ENCODE measurements at places on chromosomes 5 and 9. TPM values are rescaled to one million over a fixed set of nuclear protein-coding genes. Genes with fewer than 3 reads are reported as not detected.

GRCh38 chr9:81146241-81146640 lies 543.1 kb downstream of the TLE1 start:
- DNase-seq, result no peak

DNA sequence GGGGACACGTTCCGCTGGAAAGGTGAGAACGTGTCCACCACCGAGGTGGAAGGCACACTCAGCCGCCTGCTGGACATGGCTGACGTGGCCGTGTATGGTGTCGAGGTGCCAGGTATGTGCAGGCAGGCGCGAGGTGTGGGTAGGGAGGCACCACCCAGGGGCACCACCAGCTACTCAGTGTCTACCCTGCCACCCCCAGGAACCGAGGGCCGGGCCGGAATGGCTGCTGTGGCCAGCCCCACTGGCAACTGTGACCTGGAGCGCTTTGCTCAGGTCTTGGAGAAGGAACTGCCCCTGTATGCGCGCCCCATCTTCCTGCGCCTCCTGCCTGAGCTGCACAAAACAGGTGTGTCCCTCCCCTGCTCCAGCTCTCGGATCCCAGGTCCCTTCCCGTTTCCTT lies 15.1 kb downstream of the SLC27A4 start:
- DNase-seq, result no peak

GRCh38 chr5:135437796-135438560 lies 9.2 kb downstream of the DCANP1 start:
- peak; percentile 73 for DNase-seq

GRCh38 chr5:142017832-142018427 lies 5.1 kb upstream of the GNPDA1 start:
- no peak for DNase-seq

Gene BTF3
- 809 TPM for total RNA-seq

DNA sequence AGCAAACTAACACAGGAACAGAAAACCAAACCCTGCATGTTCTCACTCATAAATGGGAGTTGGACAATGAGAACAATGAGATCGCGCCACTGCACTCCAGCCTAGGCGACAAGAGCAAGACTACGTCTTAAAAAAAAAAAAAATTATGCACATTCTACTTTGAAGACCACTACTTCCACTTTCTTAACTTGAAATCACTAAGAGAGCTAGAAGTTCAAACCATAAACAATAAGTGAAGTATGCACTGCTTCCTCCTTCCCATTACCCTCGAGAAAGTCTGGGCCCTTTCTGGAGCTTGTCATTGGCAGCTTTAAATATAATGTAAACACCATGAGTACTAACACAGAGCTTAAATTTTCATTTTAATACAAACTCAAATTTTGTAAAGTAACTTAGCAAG lies 94.9 kb downstream of the TLE1 start:
- no peak for DNase-seq

DNA sequence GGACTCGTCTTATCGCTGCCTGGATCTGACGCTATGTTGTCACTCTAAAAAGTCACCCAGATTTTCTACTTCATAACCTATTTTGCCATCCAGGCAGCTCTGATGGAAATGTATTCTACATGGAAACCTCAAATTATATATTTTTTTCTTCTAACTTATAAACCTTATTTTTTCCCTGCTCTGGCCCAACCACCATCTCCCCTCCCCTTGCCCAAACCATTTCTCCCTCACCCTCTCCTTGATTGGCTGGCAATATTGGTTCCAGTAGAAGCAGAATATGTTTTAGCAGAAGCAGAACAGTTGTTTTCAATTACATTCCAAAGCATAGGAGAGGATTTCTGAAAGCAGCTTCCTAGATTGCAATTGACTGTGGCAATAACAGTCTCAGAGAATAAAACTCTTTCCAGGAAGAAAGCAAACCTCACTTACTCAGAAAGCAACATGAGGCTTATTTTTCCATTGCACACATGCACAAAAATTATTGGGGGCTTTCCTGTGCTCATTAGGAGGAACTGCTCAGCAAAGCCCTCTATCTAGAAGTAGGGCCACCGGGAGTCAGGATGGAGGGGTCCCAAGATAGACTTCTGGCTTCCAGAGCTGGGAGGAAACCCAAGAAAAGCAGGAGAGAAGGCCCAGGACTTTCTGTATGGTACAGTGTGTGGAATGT lies 191.8 kb downstream of the ESM1 start:
- DNase-seq, result no peak

GRCh38 chr5:117082977-117083376 lies 508.4 kb upstream of the SEMA6A start:
- DNase-seq, result no peak

Gene PCDHA11
- total RNA-seq, result 0.57 TPM

DNA sequence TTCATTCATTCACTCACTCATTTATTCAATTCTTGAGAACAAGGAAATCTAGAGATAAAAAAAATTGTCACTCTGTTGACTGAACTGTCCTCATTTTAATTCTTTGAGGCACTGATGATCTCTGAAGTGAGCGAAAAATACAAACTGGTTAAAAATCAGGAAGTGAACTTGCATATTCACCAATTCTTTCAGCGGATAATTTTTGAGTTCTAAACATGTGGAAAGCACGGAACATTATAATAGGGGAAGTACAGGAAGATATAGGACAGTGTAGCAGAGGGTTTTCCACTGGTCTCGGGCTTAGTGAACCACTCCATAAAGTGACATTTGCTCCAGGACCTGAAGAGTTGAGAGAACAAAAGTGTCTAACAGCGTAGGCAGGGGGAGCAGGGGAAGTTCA lies 169.5 kb downstream of the TLR4 start:
- DNase-seq, result no peak

DNA sequence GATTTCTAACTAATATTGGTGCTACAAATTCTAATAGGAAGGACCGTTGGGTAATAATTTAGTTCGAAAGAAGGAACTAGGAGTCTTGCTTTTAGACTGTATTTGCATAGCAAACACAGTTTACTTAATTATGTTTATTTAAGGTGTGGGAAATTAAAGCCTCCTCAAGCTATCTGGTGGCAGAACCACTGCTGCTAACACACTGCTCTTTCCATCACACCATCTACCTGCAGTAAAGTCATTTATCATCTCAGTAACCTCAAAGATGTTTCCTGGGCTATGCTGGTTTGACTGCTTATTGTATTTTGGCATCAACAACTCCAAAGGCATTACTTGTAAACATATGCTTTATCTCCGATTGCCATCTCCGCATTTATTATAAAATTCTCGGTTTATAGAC lies 114.3 kb downstream of the DEPDC1B start:
- no peak for DNase-seq

DNA sequence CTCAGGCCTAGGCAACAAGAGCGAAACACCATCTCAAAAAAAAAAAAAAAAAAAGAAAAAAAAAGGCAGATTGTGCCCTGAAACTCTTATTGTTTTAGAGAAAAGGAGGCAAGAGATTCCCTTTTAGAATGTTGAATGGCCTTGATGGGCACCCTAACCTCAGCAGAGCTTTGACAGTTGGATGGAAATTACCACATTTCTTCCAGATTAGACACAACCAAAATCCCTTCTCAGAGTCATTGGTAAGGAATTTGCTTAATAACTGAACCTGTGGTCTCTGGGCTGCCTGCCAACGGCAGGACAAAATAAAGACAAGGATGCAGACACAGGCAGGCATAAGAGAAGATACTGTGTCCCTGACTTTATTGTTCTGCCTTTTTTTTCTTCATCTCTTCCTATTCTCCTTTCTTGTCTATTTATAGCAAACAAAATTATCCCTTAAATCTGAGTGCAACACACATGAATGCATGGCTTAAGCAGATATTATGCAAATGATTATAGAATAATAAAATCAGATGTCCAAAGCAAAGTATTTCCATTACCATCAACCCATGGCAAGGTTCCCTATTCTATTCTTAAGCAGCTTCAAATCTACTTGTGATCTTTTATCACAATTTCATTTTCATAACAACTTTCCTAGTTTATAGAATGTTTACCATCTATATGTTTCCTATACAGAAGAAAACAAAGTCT lies 37.3 kb upstream of the TRIO start:
- no peak for DNase-seq

- no peak for DNase-seq
These were observed 1.1 kb downstream of the FEM1C start for GRCh38 chr5:115543365-115544042.

DNA sequence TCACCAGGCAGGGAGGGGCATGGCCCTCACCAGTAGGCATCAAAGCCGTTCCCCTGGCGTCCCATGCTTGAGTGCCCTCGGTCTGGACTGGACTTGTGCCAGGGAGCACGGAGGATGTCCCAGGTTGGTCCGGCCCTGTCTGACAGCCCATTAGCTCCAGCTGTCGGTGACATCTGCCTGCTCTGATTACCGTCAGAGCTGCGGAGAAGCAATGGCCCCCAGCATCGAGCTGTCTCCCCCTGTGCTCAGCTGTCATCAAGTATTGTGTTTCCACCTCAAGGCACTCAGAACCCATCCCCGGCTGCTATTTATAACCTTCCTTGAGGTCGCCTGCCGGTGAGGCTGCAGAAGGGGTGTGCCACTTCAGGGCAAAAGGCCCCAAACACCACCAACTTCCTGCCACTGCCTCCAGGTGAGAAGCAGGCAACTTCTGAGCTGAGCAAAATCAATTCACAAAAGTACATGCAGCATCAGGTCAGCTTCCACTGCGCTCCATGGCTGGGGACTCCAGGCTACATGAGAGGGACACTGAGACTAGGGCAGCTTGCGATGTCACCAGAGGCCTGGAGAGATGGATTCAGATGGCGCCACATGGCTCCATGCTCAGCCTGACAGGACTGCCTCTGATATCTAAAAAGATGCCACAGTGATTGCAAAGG lies 142.7 kb downstream of the C5orf15 start:
- no peak for DNase-seq

DNA sequence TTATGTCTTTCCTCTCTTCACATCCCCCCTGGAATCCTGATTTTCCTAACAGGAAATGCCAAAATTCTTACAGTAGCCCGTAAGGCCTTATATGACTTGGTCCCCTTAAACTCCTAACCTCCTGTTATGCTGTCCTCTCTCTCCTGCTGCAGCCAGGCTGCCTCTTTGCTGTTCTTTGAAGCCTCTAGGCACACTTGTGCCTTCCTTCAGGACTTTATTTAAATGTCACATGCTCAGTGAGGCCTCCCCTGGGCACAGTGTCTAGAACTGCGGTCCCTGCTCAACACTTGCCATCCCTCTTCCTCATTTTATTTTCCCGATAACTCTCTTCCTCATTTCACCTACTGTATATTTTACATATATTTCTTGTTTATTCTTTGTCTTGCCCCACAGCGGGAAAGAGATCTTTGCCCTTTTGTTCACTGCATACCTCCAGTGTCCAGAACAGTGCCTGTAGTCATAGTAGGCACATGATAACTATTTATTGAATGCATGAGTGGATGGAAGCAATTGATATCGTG lies 5.5 kb upstream of the SHB start:
- DNase-seq, result no peak

GRCh38 chr9:136050701-136051452 lies 44.2 kb downstream of the NACC2 start:
- peak; percentile 58 for DNase-seq

DNA sequence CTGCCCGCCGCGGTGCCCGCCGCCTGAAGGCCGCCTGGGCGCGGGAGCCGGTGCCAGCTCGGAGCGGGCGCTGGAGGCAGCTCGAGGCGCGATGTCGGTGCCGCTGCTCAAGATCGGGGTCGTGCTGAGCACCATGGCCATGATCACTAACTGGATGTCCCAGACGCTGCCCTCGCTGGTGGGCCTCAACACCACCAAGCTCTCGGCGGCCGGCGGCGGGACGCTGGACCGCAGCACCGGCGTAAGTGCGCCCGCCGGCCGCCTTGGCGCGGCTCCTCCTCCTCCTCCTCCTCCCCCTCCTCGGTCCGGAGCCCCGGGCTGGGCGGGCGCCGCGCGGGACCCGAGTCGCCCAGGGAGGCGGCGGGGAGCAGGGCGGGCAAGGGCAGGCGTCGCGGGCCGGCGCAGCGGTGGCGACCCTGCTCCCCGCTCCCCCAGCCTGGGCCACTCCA lies 455 bp downstream of the OLFM1 start:
- no peak for DNase-seq

DNA sequence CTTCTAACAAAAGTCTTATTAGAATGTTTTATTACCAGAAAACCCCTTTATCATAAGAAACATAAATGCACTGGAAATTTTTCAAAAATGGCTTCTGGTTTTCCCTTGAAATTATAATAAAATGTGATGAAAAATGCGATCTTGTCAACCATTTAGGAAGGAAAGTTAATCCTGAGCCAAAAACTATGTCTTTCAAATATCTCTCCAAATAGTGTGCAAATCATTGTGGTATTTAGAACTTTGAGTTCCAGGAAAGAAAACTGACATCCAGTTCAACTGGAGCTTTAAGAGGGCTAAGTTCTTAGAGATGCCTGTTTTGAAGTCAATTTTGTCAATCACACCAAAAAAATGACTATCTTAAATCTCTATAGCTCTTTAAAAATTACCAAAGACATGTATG lies 425.4 kb downstream of the DNAH5 start:
- no peak for DNase-seq

- no peak for DNase-seq
These were observed 105.5 kb upstream of the SIMC1 start for GRCh38 chr5:176132471-176133288.

Gene EGFLAM
- total RNA-seq, result 3.7 TPM

DNA sequence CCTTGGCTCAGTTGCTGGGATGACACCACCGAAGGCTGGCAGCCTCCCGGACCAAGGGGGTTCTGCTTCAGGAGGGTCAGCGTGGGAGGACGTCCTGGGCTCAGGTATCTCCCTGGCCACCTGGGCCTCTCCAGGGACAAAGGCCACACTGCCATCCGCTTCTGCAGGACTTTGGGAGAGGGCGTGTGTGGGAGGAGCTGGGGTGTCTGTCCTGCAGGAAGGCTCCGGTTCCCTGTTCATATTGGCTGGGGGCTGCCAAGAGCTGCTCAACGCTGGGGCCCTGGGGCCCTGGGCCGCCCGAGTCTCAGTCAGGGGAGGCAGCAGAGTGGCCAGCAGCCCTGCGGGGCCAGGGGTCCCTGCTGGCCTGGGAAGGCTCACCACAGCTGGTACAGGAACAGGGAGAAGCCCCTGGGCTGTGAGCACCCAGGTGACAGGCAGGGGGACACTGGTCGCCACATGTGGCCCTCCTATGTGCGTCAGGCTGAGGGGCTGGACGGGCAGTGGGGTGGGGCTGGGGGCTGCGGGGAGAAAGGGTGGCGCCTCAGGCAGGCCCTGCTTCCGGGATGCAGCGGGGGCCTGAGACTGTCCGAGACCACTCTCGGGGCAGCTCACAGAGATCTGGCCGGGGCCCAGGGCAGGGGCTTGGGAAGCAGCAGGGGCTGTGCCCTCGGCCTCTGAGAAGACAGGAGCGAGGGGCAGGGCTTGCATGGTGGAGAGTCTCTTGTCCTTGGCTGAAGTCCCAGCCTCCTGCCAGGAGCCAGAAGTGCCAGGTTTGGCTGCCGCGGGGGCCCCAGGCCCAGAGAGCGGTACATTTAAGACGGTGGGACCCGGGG lies 4.9 kb upstream of the CARD9 start:
- DNase-seq, result no peak

Gene SLC6A18
- total RNA-seq, result not detected

All from ureter (tissue), 1 donor.